ENCODE measurements at places on chromosomes 7 and 10. TPM values are rescaled to one million over a fixed set of nuclear protein-coding genes. Genes with fewer than 3 reads are reported as not detected.

- H3K27ac ChIP-seq = no peak overlapping the region
- no peaks in the 10 kb centered on the region for H3K4me1 ChIP-seq
- no peak overlapping the region for H3K4me3 ChIP-seq
- no peaks in the 10 kb centered on the region for H3K36me3 ChIP-seq
Measured at GRCh38 chr10:79494871-79495705, 17.2 kb upstream of the EIF5AL1 start.

DNA sequence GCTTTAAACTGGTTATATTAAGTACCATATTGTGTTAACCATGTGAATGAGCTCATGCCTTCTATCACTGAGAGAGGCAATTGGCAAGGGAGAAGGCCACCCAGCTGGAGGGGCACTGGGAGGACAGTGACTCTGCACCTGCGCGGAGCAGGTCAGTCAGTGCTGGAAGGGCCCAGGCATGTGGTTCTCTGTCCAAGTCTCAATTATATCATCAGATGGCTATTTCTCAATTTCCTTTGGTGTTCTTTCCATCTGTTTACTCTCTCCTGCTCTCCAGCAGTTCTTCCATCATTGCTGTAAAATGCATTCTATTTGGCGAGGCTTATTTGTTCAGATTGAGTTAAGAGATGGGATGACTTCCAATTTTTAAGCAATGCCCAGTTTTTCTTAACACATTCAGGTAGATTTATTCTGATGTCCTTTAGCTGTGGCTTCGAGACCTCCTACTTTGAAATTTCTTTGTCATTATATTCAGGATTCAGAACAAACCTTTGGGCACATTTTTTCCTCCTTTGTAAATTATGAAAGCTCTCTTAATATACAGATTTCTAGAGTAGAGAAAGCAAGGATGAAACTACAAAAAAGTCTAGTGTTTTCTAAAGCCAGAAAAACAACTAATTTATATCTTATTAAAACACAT lies 159.3 kb downstream of the BMPER start:
- H3K27ac ChIP-seq = no peak overlapping the region
- H3K36me3 ChIP-seq = no peaks in the 10 kb centered on the region
- H3K27me3 ChIP-seq = no peaks in the 10 kb centered on the region
- no peak for DNase-seq

DNA sequence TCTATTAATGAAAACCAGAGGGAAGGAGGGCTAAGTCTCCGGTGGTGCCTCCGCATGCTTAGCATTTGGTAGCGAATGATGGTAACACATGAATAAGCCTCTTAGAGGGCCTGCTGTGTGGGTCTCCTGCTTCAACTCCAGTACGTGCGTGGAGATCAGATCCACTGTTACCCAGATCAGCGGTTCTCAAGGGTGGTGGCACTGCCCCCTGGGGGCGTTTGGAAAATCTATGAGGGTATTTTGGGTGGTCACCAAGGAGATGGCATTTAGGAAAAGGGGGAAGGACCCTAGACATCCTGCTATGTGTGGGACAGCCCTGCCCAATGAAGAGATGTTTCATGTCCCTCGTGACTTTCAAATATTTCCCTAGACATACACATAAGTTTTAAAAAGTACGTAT lies 57.1 kb upstream of the TM9SF3 start:
- no peak overlapping the region for H3K27ac ChIP-seq
- DNase-seq = no peak
- H3K27me3 ChIP-seq = no peaks in the 10 kb centered on the region
- peaks cover 2% of the 10 kb centered on the region for H3K36me3 ChIP-seq

DNA sequence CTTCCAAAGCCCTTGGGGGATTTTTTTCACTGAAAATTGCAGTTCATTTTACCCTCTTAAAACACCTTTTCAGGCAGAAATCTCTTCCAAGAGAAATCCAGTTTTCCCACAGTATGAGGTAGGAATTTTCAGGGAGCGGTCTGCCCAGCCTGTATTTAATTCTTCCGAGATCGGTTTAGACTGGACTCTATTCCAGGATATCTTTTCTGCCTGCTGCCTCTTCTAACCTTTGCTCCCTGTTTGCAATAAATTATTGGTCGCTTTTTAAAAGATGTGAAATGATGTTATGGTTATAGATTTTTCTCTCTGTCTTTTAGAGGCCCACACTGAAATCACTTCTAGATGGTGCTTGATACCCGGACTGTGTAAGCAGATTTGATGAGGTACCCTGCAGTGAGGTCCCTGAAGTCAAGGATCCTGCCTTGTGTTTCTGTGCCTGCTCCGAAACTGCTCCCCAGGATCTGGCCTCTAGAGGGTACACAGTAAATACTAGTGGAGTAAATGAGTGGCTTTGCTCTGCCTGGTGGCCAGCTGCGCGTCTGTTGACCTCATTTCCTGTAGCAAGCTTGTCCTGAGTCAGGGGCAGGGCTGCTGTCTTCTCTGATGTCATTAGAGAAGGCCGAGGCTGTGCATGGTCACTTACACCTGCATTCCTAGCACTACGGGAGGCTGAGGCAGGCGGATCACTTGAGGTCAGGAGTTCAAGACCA lies 191.6 kb downstream of the FANK1 start:
- H3K27me3 ChIP-seq = no peaks in the 10 kb centered on the region
- H3K4me3 ChIP-seq = no peak overlapping the region
- no peaks in the 10 kb centered on the region for H3K36me3 ChIP-seq
- no peak for DNase-seq
- H3K4me1 ChIP-seq = no peaks in the 10 kb centered on the region

GRCh38 chr10:53646525-53646924 lies 873.9 kb upstream of the MBL2 start:
- DNase-seq = no peak
- H3K27me3 ChIP-seq = no peaks in the 10 kb centered on the region
- H3K4me1 ChIP-seq = no peaks in the 10 kb centered on the region
- no peak overlapping the region for H3K4me3 ChIP-seq

The TFAM gene
- total RNA-seq = 48.0 TPM

GRCh38 chr10:101143345-101143630 lies 12.2 kb downstream of the TLX1 start:
- peaks cover 93% of the 10 kb centered on the region for H3K27me3 ChIP-seq
- peaks cover 8% of the 10 kb centered on the region for H3K4me1 ChIP-seq
- no peak for DNase-seq
- H3K27ac ChIP-seq = no peak overlapping the region

GRCh38 chr7:141431140-141431479 lies 120.1 kb upstream of the AGK start:
- H3K4me3 ChIP-seq = no peak overlapping the region
- no peaks in the 10 kb centered on the region for H3K4me1 ChIP-seq
- no peak overlapping the region for H3K27ac ChIP-seq
- no peak for DNase-seq
- H3K36me3 ChIP-seq = no peaks in the 10 kb centered on the region
- peaks cover 21% of the 10 kb centered on the region for H3K27me3 ChIP-seq

The FRA10AC1 gene
- total RNA-seq = 11.7 TPM

The VPS37D gene
- 0.40 TPM for total RNA-seq

The TEX36 gene
- total RNA-seq = not detected

The UPP1 gene
- 154 TPM for total RNA-seq

DNA sequence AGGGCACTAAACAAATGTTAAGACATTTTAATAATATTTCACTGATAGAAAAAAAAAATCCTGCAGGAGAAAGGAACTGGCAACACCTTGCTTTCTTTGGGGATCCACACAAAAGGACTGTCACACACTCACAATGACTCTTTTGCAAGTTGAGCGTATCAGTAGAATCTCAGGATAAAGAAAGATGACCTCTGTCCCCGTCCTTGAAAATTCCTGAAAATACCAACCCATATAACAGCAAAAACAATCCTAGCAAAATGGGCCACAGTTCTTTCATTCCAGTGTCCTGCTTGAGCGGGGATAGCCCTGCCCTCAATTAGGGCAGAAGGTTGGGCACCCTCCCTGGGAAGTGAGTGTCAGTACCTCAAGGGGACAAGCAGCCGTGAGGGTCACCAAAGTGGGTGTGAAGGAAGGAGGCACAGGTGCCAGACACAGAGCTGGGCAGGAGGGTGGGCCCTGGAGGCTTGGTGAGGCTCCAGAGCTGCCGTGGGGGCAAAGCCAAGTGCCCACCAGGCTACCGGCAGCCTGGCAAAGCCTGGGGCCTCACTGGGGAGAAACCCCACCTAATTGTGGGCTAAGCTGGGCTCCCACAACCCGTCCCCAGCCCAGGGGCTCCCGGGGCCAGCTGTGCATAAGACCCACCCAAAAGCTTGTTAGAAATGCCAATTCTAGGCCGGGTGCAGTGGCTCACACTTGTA lies 2.8 kb downstream of the WDR86 start:
- no peak for DNase-seq
- no peak overlapping the region for H3K4me3 ChIP-seq
- H3K36me3 ChIP-seq = peaks cover 3% of the 10 kb centered on the region

- DNase-seq = no peak
- H3K4me1 ChIP-seq = peaks cover 10% of the 10 kb centered on the region
- H3K27ac ChIP-seq = no peak overlapping the region
- H3K36me3 ChIP-seq = no peaks in the 10 kb centered on the region
Measured at GRCh38 chr10:23432166-23432565, 6.7 kb upstream of the OTUD1 start.

- H3K4me3 ChIP-seq = no peak overlapping the region
- peaks cover 3% of the 10 kb centered on the region for H3K36me3 ChIP-seq
- no peaks in the 10 kb centered on the region for H3K27me3 ChIP-seq
- H3K4me1 ChIP-seq = no peaks in the 10 kb centered on the region
Measured at GRCh38 chr10:32687546-32687945, 241.6 kb downstream of the CCDC7 start.

GRCh38 chr10:127698886-127699285 lies 38.1 kb upstream of the FOXI2 start:
- H3K27me3 ChIP-seq = no peaks in the 10 kb centered on the region
- H3K36me3 ChIP-seq = no peaks in the 10 kb centered on the region
- H3K4me1 ChIP-seq = no peaks in the 10 kb centered on the region
- DNase-seq = no peak
- no peak overlapping the region for H3K4me3 ChIP-seq

DNA sequence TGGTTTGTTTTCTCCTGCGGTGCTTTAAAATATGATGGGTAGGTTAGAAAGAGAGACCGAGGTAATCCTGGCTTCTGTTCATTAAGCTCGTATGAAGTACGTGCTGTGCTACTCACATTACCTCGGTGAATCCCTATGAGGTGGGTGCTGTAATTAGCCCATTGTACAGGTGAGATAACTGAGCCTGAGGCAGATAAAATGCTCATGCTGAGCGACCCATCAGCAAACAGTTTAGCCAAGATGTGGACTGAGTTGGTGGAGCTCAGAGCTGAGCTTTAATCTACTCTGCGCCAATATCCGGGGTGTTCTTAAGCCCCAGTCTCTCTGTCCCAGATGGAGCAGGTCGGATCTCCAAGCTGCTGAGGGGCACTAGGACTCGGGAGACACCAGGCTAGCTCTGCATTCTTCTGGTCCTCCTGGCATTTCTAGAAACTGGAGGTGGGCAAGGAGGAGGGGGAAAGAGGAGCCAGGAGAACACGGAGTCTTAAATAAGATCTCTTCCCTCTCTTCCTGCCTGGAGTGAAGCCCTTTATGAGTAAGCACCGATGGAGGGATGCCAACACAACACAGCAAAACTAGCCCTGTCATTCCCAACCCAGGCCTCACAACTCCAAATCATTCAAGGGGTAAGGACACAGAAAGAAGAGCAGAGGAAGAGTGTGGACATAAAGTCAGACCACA lies 458.5 kb downstream of the KCNMA1 start:
- H3K4me3 ChIP-seq = no peak overlapping the region
- DNase-seq = no peak
- no peaks in the 10 kb centered on the region for H3K4me1 ChIP-seq
- no peak overlapping the region for H3K27ac ChIP-seq

DNA sequence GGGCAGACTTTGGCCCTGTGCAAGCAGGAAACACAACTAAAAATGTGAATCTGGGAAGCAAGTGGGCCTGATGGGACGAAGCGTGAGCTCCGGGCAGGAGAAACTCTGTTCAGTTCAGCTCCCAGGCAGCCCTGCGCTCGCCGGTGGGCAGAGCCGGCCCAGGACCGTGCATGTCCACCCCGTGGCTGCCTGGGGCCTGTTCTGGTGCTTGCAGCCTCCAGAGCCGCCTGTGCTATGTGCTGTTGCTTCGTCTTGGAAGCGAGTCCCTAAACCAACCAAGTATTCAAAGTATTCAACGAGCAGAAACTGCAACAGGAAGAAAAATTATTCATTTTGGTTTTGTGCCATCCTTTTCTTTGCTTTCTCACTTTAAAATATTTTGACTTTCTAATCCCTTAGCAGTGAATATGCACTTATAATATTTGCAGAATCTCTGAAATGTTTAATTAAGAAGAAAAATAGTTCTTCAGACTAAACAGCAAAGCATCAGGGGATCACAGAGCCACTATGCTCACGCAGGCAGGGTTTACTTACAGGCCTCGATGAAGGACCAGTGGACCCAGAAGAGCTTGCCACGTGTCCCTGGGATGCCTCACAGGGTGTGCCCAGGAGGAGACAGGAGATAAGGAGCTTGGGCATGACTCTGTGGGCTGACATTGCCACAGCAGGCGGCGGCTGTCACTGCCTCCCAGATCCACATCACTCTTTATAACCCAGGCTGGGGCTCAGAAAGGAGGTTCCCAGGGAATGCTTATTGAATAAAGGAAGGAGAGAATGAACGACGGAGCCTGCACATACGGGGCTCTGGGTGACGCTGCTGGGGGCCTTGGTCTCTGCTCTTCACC lies 45.6 kb downstream of the VIPR2 start:
- no peak overlapping the region for H3K27ac ChIP-seq
- H3K4me3 ChIP-seq = no peak overlapping the region
- no peaks in the 10 kb centered on the region for H3K4me1 ChIP-seq
- H3K36me3 ChIP-seq = no peaks in the 10 kb centered on the region

- no peak overlapping the region for H3K27ac ChIP-seq
- peaks cover 16% of the 10 kb centered on the region for H3K27me3 ChIP-seq
- H3K36me3 ChIP-seq = no peaks in the 10 kb centered on the region
- no peak for DNase-seq
- no peak overlapping the region for H3K4me3 ChIP-seq
Measured at GRCh38 chr10:122544493-122544892, 16.1 kb upstream of the DMBT1 start.

The GOT1 gene
- 36.9 TPM for total RNA-seq

Data from activated CD4-positive, alpha-beta memory T cell treated with anti-CD3 and anti-CD28 coated beads, Interleukin-2, amount 10 ng/mL, durations not matched to agents 7 days and 5 days (primary cell).